ENCODE measurements at places on chromosomes 5 and 9.
A peak's percentile ranks its signal among the peaks of the same experiment; 100 is the strongest.

DNA sequence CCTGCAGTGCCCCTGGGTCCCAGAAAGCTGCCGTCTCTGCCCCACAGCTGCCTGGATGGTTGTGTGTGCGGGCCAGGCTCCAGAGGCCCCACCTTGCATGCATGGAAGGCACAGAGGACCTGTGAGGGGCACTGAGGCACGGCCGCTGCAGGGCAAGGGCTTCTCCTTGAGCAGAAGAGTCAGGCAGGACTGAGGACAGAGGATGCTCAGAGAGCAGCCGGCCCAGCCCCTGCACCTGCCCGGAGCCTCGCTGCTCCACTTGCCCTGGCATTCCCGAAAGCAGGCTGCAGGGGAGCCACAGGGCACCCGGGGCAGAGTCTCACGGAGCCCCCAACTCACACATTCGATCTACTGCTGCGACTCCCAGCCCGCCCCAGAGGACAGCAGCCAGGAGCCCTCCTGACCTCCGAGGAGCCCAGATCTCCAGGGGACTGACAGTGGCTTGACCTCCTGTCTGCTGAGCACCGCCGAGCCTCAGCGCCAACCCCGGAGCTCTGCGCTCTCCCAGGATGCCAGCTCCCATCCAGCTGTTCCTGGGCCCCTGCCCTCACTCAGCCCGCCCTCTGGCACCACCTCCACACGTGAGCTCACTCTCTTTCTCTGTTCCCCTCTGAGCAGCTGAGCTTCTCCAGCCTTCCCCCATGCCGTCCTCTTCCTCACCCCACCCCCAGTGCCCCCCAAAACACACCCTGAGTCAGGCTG lies 95.0 kb downstream of the KCNT1 start:
- no peak for DNase-seq

- no peak for DNase-seq
These were observed 21.4 kb downstream of the TMEM245 start for GRCh38 chr9:109098171-109098959.

GRCh38 chr5:29779141-29779540 lies 1414.3 kb upstream of the CDH6 start:
- no peak for DNase-seq

DNA sequence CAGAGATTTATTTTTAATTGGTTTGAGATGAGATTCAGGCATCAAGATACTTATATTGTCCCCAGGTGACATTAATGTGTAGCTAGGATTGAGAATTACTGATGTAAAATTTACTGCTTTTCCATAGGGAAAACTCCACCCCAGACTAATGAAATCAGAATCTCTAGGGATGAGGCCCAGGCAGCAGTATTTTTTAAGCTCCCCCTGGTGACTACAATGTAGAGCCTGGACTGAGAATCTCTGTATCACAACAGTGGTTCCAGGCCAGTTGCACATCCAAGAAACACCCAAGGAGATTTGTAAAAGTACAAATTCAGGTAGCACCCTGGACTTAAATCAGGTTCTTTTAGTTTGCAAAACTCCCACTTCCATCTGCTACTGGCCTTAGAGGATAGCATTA lies 185.7 kb downstream of the MARCHF11 start:
- no peak for DNase-seq

DNA sequence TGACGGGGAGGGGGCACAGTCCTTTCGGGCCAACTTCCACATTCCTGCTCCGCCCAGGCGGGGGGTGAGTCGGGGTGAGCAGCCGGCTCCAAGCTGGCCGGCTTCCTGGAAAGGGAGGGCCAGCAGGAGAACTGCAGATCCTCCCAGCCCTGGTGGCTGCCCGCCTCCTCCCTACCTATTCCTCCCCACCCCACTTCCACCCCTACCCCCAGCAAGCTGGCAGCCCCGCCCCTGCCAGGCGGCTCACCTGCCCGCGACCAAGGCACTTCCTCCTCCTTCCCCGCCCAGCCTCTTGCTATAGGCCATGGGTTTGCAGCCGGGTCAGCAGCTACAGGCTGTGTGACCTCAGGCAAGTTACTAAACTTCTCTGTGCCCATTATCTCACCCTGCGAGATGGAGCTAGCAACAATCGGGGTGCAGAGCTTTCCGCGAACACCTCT lies 5.6 kb upstream of the IRF1 start:
- peak; percentile 87 for DNase-seq

DNA sequence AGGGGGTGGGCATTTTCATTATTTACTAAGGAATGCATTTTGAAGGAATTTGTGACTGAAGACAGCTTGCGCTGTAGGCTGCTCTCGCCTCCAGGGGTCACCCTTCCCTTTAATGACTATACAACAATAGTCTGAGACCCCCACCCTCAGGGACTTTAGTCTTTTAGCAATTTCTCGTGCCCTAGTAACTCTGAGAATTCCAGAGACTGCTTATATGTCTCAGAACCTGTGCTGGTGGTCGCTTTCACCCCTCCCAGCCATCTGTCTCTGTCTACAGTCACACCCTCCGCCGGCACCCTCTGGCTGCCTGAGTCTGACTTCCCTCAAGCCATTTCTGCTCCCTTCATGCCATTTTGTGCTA lies 671.4 kb downstream of the NR2F1-AS1 start:
- DNase-seq, result no peak

- no peak for DNase-seq
These were observed 1093.3 kb upstream of the CDH6 start for GRCh38 chr5:30100148-30100713.

DNA sequence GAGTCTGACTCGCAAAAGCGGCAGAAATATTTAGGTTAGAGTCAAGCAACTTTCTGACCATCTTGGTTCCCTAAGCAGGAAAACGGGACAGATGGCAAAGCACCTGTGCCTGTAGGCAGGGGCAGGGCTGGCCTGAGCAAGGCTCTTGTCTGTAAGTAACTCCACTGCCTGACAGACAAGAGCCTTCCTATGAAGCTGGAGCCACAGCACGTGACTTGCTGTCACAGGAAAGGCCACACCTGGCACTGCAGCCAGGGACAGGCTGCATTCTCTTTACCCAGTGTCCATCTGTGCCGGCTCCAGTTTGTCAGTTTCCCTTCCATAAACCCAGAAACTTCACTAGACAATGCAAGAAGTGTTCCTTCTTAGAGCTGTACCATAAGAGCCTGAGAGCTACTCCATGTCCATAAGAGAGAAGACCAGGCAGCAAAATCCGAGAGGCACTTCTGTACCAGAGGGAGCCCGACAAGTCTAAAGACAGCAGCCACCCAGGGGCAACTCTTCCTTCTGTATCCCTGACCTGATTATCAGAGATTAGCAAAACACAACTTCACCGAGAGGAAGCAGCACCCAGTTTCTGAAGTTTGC lies 78.1 kb downstream of the GPR21 start:
- no peak for DNase-seq

- no peak for DNase-seq
These were observed 155.9 kb downstream of the FGF18 start for GRCh38 chr5:171575386-171575785.

- no peak for DNase-seq
These were observed 76.0 kb upstream of the TBCA start for GRCh38 chr5:77852068-77852513.

DNA sequence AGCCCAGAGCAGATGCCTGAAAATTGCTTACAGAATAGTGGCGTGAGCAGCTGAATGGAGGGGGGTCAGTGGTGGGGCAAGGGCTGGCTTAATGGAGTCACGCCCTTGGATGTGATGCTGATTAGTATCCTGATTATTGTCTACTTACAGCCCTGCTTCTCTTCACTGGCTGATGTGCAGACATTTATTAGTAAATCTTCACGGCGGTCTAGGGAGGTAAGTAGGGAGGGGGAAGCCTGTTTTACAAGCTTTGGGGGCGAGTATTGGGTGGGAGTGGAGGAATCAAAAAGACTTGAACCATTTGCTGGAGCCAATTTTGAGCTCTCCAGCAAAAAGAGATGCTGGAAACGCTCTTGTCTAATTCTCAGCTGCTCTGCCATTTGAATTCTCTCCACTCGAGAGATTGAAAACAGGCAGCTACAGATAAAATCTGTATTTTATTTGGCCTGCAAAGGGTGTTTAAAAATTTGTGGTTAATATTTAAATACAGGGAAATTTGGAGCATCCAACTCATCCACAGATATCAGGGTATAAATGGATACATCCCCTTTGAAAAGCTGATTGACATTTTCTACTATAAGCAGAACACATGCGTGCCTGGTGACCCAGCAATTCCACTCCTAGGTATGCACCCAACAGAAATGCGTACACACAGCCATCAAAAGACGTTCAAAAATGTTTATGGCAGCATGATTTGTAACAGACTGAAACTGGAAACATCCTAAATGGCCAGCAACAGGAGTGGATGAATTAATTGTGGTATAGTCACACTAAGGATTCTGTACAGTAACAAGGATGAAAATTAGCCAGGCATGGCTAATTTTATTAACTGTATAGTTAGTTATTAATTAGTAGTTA lies 19.5 kb upstream of the ALDH1B1 start:
- no peak for DNase-seq

GRCh38 chr9:113898151-113898550 lies 22.0 kb downstream of the ZNF618 start:
- no peak for DNase-seq

- DNase-seq, result no peak
These were observed 730 bp upstream of the GZMA start for GRCh38 chr5:55101556-55102276.

- no peak for DNase-seq
These were observed 248.8 kb downstream of the TENT4A start for GRCh38 chr5:6961837-6962635.

DNA sequence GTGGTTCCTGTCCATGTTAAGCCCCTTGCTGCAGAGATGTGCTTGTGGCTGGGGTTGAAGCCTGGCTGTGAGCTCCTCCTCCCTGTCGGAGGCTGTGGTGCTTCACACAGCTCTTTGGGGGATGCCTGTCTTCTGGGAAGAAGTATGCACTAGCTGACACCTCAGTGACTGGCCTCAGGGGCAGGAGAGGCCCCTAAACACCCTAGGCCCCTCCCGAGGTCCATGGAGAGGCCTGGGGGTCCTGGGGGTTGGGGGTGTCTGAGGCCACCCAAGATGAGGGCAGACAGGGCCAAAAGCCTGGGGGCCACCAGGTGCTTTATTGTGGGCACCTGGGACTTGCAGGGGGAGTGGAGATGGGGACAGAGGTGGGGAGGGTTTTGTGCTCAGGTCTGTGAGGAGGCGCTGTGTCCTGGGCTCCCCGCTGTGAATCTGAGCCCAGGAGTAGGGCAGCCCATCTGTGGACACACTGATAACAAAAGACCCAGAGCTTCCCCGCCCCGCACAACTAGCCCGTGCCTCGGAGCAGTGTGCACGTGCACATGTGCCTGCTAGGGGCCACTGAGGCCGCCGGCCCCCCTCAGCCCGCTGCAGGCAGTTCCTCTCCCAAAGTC lies 92.0 kb downstream of the PHF2 start:
- DNase-seq, result no peak

- DNase-seq, result no peak
These were observed 85.0 kb downstream of the PRRT1B start for GRCh38 chr9:131630205-131630831.

DNA sequence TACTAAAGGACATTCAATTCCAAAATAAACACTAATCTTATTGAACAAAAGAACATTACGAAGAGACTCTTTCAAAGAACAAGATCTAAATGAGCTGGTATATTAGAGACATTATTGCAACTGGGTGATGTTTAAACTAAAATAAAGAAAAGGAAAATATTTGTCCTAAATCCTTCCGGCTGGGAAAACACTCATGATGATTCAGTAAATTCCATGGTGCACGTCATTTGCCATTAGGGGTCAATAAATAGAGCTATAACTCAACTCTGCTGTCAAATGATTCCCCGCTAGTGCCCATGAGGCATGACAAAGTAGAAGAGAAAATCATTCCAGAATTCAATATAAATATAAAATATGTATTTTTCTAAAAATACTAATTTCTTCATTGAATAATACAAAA lies 565.5 kb upstream of the TUSC1 start:
- DNase-seq, result no peak

DNA sequence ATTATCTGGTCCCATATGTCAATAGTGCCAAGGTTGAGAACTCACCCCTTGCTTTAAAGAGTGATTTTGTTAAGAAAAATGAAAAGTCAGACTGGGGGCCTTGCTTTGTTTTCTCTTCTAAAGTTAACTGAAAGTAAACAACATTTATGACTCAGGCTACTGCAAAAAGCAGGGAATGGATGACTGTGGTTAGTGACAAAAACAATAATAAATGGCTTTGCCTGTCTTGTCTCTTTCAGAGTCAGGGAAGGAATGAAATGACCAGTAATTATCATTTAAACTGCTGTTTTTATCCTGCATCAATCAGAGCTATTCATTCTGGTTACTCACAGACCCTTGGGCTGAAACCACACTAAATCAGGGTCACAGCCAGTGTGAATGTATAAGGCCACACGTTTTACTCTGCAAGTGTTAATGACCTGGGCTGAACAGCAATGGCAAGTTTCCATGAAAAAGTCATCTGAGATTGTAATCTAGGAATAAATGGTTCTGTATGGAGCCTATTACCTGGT lies 112.2 kb downstream of the ZNF608 start:
- no peak for DNase-seq

GRCh38 chr5:61784341-61784740 lies 452.3 kb downstream of the ZSWIM6 start:
- no peak for DNase-seq

GRCh38 chr9:130500340-130501180 lies 55.8 kb downstream of the ASS1 start:
- no peak for DNase-seq

DNA sequence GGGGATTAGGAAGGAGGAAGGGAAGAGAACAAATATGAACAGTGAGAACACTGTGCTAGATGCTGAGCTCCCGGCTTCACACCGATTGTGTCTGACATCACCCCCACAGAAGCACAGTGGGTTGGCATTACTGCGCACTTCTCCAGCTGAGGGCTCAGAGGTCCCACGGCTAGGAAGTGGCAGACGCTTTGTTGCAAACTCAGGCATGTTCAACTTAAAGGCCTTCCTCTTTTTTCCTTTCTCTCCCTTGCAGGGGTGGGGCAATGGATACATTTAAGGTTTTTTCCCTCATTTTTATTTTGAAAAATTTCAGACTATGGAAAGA lies 15.5 kb upstream of the SHB start:
- no peak for DNase-seq

DNA sequence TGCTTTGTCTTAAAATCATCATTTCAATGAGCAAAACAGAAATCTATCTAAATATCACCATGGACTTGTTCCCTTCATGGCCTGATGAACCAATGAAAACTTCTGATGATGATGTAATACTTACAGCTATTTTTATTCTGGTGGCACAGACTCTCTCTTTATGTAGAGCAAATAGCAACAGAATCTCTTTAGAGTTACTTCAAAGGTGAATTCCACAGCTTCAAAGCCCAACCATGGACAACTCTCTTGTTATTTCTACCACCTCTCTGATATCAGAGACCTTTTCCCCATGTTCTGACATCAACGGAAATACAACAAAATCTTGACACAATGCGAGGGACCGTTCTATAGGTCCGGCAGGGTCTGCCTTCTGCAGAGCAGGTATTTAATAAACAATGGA lies 70.1 kb downstream of the RETREG1 start:
- DNase-seq, result no peak

DNA sequence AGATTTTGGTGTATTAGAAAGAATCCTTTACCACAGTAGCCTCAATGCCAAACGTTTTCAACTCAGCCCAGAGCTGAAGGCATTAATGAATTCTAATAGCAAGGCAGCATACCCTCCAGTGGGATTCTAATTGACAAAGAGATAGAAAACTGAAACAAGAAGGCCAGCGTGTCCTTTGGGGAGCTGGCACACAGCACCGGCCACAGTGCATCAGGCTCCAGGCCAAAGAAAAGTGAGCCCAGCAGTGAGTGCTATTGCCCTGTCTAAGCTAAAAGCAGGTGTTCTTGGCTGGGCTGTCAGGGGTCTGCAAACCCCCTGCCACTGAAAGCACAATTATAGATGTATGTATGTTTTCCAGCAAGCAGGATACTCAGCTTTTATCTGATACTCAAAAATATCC lies 40.4 kb downstream of the PPIC start:
- no peak for DNase-seq

- DNase-seq, result no peak
These were observed 70.8 kb upstream of the CDKN2B start for GRCh38 chr9:22079873-22080341.
